Stimulated activated CD8-positive, alpha-beta memory T cell treated with anti-CD3 and anti-CD28 coated beads, Interleukin-7, amount 100 ng/mL, for 4 hours (primary cell): ENCODE measurements at places on chromosomes 5 and 9.

- DNase-seq, result no peak
These were observed 37.8 kb downstream of the RALGPS1 start for GRCh38 chr9:126952205-126952977.

DNA sequence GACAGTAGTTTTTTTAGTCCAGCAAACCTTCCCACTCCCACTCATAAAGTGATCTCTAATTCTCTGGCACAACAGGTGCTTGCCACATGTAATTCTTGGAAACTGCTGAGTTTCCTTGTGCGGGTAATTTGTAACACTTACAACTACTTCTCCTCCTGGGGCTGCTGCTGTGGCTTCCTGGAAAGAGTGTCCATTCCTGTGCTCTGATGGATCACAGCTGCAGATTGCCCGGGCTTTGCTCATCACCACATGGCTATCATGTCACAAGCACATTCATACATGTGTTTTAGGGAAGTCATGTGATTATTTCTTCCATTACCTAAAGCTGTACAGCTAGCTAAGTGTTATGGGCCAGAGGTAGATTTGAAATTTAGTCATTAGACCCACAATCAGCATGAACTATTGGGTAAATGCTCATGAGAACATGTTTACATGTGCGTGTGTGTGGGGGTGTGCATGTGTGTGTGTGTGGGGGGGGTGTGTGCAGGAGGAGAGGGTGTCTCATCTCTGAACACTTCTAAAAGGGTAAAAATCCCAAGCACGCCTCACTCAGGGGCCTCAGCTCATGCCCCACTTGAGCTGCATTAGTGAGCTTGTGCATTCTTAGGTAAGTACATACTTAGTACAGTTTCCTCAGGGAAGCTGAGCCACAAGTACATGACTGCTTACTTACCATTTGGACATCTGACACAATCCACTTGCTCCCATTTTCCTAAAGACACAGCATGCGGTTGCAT lies 118.1 kb upstream of the CCDC112 start:
- DNase-seq, result no peak

- no peak for DNase-seq
These were observed 356.9 kb downstream of the SEMA5A start for GRCh38 chr5:9188956-9189355.

DNA sequence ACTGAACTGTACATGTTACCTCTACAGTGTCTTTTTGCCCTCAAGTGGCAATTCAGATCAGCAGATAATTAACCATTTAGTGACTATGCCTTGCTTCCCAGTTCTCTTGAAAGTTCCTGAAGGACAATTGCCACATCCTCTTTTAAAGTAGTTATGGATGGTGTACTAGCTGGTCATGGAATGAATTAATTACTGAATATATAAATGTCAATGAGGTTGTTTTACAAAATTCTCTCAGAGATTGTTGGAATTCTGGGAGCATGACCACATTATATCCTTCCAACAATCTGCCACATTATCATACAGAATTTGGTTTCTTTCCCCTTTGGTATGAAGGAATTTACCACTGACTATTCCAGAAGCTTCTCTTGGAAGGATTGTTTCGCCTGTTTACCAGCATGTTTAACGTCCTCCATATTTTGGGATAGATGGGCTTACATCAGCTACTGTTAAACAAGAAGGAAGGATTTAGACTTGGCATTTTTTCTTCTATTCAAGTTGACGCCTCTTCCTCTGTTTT lies 176.4 kb downstream of the CD180 start:
- DNase-seq, result no peak

GRCh38 chr5:154236536-154237375 lies 46.2 kb downstream of the GALNT10 start:
- no peak for DNase-seq

- DNase-seq, result no peak
These were observed 186.8 kb upstream of the KLF9 start for GRCh38 chr9:70601000-70601951.

GRCh38 chr5:149605998-149606724 lies 24.9 kb downstream of the ARHGEF37 start:
- no peak for DNase-seq

- DNase-seq, result no peak
These were observed 38.2 kb downstream of the ETF1 start for GRCh38 chr5:138504799-138505198.

DNA sequence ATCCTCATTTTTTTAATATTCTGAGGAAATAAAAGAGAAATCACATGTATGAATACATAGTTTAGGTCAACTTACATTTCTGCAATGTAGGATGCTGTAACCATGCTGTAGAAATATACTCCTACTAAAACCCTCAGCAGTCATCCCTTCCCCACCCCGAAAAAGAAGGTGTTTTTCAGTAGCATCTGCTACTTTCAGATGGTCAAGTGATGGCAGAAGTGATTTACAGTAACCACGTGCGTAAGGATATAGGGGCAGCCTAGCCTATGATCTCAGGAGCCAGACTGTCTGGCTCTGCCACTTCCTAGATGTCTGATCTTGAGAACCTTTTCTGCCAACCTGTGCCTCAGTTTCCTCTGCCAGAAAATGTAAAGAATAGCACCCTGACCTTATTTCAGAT lies 26.0 kb upstream of the SYK start:
- no peak for DNase-seq

DNA sequence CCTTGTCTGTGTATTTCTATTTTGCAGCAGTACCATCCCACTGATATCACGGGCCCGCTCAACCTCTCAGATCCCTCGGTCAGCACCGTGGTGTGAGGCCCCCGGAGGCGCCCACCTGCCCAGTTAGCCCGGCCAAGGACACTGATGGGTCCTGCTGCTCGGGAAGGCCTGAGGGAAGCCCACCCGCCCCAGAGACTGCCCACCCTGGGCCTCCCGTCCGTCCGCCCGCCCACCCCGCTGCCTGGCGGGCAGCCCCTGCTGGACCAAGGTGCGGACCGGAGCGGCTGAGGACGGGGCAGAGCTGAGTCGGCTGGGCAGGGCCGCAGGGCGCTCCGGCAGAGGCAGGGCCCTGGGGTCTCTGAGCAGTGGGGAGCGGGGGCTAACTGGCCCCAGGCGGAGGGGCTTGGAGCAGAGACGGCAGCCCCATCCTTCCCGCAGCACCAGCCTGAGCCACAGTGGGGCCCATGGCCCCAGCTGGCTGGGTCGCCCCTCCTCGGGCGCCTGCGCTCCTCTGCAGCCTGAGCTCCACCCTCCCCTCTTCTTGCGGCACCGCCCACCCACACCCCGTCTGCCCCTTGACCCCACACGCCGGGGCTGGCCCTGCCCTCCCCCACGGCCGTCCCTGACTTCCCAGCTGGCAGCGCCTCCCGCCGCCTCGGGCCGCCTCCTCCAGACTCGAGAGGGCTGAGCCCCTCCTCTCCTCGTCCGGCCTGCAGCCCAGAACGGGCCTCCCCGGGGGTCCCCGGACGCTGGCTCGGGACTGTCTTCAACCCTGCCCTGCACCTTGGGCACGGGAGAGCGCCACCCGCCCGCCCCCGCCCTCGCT lies 1.9 kb downstream of the LRRC26 start:
- no peak for DNase-seq

DNA sequence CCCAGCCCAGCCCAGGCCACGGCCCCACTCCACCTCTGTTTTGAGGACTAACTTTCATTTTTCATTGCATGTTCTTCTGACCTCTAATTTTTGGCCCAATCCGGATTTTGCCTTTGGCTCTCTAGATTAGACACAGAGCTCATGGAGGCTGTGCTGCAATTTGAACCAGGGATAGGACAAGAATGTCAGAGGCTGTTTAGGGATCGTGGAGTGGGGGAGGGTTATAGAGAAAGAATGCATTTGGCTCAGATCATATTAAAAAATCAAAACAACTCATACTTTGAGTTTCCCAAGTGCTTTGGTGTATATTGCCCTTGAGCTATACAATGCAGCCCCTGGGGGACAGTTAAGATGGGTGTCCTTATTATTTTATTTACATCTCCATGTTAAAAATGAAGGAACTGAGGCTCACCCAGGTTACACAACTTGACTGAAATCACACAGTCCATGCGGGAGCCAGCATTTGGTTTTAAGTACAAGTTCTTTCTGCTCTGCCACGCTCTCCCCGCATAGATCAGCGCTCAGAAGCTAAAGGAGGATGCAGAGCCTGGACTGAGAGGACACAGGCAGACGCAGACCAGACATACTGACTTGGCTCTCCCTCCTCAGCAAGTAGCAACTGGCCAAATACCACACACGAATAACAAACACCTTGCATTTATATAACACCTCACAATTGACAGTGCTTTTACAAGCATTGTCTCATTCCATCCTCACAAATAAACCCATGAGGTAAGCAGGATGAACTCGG lies 126.4 kb upstream of the RAI14 start:
- no peak for DNase-seq

DNA sequence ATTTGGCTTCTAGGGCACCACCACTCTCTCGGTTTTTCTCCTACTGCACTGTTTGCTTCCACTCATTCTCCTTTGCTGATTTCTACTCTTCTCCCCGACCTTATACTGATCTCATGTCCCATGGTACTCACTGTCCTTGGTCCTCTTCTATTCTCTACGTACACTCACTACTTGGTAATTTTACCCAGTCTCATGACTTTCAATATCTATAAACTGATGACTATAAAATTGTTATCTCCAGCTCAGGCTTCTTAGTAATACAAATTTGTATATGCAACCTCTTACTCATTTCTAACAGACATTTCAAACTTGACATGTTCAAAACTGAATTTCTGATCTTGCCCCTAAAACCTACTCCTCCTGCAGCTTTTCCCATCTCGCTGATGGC lies 4.1 kb downstream of the RAPGEF6 start:
- no peak for DNase-seq

GRCh38 chr9:4666042-4666699 lies at the start of gene SPATA6L:
Gene SPATA6L, minus strand, starts transcription at chr9:4666480. Its CDS starts 230 bp downstream, at chr9:4666250.
- no peak for DNase-seq

DNA sequence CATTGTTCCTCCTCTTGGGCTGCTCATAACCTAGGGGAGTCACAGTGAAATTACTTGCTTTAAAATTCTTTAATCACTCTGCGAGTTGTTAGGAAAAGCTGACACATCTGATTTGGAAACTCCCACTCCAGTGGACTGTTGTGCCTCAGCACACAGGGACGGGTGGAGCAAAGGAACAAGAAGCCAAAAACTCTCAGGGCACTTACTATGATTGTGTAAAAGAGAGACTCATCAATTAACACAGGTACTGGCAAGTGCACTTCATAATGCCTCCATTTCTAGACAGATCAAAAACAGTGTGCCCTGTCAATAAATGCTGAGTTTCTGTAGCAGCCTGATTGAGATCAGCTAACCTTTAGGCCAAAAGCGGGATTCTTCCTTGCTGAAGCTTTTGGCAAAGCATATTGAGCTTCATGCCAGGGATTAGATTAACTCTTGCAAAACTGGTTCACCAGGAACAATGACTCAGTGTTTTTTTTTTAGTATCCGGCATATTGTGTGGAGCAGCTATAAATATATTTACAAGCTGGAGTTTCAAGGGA lies 55.9 kb downstream of the TMC1 start:
- DNase-seq, result no peak

DNA sequence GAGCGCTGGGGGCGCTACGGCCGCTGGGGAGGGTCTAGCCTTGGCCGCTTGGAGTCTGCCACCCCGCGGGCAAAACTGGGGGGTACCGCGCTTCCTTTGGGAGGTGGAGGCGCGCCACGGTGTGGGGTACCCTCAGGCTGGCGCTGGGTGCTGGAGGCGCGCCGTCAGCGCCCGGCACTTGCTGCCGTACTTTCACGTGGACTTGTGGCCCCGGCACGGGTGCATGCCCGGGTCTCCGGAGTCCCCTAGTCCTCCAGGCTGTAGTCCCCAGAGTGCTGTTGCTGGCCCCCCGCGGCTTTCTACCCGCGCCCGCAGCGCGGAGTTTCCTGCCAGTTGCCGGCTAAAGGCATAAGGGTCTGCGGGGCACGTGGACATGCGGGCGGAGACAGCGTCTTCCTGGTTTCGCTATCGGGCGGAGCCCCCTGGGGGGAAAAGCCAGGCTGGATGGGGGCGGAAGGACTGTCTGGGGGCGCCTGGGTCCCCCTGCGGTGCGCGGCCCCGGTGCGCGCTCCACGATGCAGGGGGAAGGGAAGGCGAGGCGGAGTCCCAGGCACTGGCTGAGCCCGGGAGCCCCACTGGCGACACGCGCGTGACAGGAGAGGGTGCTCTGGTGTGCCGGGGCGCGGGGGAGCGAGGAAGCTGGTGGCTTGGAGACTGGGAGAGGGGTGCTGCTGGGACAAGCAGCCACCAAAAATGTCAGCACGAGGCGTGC lies 666 bp downstream of the PPARGC1B start:
- DNase-seq, result peak; percentile 62

DNA sequence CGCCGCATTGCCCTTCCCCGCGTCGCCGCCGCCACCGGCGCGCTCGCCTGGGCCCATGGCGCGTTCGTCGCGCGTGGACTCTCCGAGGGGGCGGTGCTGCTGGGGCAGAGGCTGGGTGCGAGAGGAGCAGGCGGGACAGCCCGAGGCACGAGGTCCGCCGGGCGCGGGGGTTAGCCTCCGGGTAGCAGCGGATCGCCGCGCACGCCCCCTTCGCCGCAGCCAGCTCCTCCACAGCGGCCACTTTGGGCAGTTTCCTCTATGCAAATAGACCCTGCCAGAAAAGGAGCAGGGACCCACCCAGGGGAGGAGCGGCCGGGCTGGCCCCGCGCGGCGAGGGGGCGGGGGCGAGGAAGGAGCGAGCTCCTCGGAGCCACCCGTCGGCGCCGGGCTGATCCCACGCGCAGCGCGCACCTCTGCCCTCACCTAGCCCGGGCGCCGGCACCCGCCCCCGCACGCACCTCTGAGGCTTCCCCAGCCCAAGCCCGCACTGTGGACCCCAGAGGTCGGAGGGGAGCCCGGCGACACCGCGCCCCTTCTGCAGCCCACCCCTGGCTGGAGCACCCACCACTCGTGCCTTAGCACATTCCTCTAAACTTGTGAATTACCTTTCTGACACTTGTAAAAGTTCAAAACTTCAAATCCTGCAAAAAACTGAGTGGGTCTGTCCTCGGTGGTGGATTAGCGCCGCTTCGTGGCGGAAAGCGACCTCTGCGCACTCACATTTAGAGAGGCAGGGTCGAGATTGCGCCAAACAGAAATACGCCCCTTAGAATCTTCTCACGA lies at the start of gene COL23A1:
Gene COL23A1 (minus strand): TSS at position 253 of the 783 bp plus-strand sequence.
- peak; percentile 47 for DNase-seq

- no peak for DNase-seq
These were observed 9.1 kb upstream of the GPSM1 start for GRCh38 chr9:136318111-136318775.

GRCh38 chr5:148011398-148012137 lies 52.2 kb upstream of the SPINK5 start:
- DNase-seq, result no peak

- no peak for DNase-seq
These were observed 32.8 kb upstream of the PIP5K1B start for GRCh38 chr9:68672215-68672614.

GRCh38 chr5:125487231-125487630 lies 740.8 kb upstream of the ZNF608 start:
- DNase-seq, result no peak
